ENCODE measurements at places on chromosomes 6 and 20.

- peak; percentile 87 for DNase-seq
Observed at GRCh38 chr6:15429141-15430110, 183.6 kb downstream of the JARID2 start.

DNA sequence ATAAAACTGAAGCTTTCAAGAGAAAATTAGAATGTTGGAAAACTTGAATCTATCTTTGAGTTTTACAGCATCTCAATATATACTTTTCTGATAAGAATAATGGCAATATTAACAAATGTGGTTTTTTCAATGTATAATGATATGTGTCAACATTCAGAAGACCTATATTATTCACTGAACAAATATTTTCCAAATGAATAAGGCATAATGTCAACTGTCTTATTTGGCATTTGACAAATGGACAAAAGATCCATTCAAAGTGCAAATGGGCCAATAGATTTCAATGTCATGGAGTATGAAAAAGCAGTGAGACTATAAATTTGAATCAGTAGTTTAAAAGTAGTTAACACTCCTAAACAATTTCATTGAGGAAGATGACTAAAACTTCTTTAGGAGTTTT is 20.9 kb downstream of the LMBRD1 start:
- DNase-seq: no peak

- DNase-seq: peak; percentile 34
Observed at GRCh38 chr20:48523191-48523995, 304.4 kb downstream of the PREX1 start.

DNA sequence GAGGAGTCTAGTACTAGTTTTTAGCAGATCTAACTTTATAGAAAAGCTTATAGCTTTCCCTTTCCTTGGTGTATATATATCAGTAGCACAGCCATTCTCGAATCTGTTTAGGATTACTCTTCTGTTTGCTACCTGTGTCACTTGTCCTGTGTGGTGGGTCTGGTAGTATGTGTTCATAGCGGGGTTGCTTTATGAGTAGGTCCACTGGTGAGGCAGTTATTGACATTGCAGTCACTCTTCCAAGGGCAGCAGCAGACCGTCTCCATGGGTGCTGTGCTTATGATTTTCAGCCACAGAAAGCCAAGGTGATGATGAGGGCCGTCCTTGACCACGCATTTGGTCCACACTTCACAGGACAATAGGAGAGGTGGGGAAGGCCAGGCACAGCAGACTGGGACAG is 171.5 kb downstream of the CDKAL1 start:
- DNase-seq: no peak

- DNase-seq: no peak
Observed at GRCh38 chr6:155040154-155040553, 45.0 kb downstream of the TIAM2 start.

GRCh38 chr20:24698189-24698588 is 228.8 kb downstream of the SYNDIG1 start:
- DNase-seq: no peak

DNA sequence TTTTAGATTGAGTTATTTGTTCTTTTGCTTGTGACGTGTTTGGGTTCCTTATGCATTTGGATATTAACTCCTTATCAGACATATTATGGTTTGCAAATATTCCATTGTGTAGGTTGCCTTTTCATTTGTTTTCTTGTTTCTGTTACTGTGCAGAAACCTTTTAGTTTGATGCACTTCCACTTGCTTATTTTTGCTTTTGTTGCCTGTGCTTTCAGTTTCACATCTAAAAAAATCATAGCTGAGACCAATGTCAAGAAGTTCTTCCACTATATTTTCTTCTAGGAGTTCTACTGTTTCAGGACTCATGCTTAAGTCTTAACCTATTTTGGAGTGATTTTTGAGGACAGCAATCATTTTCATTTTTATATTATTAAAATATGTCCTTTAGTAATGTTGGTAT is 113.5 kb downstream of the EPM2A start:
- DNase-seq: no peak

DNA sequence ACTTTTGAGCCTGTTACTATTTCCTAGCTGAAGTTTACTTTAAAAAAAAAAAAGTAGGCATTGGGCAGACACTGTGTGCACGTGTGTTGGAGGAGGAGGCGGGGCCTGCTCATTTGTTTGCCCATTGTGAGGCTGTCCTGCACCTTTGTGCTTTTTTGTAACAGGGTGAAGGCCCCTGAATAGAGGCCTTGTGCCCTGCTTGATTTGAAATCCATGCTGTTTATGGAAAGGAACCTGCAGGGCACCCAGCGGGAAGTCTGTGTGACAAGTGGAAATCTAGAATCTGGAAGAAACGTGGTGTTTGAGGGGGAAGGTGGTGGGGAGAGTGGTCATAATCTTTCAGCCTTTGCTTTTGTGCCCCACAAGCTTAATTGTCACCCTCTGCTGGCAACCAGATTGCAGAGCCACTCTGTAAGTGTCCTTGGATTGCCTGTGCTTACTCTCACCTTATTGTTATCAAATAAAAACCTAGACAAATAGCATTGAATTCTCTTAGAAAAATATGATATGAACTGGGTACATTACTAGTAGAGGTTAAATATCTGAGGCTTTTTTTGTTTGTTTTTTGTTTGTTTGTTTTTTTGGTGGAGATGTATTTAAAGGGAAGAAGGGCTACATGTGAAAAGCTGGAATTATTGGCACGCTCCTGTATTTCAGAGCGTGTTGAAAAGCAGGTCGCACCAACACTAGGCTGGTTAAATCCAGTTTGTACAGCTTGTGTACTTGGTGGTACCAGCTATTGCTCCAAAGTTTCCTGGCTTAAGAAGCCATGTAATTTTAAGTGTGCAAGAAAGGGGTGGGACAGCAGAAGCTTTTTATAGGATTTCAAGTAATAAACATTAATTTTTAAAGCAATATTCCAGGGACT is 156.3 kb downstream of the ARID1B start:
- DNase-seq: no peak

DNA sequence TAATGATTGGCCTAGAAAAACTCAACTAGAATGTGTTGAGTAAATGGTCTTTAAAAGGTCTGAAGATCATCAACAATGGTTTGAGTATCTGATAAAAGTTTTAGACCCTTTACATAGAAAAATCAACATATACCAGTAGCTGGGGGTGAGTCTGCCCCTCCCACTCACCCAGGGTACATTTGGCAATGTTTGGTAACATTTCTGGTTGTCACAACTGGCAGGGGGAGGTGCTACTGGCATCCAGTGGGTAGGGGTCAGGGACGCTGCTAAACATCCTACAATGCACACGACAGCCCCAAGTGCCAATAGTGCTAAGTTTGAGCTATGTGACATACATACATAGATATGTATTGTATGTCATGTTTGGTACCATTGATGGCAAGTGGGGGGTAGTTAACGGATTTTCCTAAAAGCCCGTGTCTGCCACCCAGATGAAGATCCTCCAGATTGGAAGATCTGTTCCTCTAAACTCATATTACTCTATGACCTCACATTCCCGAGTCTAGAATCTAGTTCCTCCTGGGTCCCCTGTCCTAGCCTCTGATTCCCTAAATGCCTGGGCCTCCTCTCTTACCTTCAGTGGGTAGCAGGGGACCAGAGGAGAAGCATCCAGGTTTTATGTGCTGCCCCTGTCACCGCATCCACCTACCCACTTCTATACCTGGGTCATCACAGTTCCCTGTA is 2.5 kb upstream of the MMP9 start:
- DNase-seq: no peak

GRCh38 chr6:37125774-37126492 is 44.0 kb upstream of the PIM1 start:
- DNase-seq: no peak

- DNase-seq: peak; percentile 52
Observed at GRCh38 chr6:32815115-32815514, 1.7 kb downstream of the HLA-DOB start.

GRCh38 chr20:57805747-57806146 is 95.9 kb upstream of the PMEPA1 start:
- no peak for DNase-seq

DNA sequence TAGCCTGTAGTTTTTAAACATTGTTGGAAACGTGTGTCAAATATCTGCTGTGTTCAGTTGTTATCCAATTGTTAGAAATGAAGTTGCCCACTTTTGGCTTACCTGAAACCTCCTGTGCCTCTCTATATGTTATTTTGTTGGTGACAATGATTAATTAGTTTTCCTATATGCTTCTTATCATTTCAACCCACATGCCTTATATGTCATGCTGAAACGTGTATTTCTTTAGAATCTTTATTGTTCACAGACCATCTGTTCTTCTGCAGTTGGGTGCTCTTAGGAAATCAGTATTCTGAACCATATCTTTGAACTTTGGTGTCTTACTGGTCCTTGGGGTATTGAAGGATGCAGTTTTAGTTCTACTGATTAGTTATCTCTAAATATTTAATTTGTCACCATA is 91.2 kb upstream of the SCGN start:
- no peak for DNase-seq

GRCh38 chr20:44642203-44643153 is 9.0 kb downstream of the ADA start:
- DNase-seq: peak; percentile 89

DNA sequence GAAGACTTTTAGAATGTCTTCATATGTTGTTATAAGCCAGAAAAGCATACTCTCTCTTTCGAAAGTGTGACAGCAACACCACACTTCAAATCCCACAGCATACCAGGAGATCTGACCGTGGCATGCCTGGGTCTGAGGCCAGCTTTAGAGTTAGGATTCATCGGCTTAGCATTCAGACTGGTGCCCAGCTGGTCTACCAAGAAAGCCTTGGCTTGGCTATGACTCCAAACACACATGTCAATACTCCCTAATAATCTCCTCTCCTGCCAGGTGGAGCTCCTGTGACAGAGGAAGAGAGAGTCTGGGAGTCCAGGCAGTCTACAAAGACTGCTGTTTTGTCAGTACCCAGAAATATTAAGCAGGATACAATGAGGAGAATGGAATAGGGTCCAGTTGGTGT is 77.1 kb upstream of the MAN1A1 start:
- peak; percentile 10 for DNase-seq

DNA sequence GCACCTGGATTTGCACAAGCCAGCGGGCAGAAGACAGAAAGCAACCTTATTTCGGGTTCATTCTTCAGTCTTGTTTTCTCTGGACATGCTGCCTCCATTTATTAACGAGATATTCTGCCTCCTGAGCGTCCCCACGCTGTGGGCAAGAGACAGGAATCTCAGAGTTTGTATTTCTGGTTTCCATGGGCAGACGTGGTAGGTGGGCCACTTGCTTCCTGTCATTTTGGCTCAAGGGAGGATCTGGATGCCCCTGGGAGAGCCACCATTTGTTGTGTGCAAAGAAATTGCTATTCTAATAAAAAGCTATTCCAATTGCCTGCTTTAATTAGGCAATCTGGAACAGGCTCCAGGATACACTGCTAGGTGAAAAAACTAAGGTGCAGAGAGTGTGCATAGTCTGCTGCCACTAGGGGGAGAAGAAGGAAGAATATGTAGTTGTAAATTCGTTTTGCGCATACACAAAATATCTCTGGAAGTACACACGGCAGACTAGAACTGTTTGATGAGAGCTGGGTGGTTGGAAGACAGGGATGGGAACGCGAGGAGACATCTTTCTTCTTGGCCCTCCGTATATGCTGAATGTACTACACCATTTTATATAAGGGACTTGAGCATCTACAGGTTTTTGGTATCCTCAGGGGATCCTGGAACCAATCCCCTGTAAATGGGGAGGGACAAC is 30.1 kb upstream of the SLC16A10 start:
- DNase-seq: peak; percentile 47

DNA sequence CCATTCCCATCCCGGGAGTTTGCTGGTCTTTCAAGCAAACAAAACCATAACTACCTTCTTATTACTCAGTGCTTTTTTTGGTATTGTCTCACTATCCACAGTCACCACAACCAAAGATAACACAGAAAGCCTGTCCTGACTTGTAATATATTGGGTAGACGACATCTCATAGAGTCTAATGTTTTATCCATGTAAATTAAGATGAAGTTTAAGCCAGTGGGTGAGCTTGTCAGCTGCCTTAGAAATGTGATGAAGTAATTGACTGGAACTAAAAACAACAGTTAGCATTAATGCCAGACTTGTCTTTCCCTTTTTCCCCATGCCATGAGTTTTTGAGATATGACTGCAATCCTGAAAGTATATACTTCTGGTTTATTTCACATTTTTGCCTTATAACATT is 282.7 kb upstream of the PRDM1 start:
- peak; percentile 36 for DNase-seq

DNA sequence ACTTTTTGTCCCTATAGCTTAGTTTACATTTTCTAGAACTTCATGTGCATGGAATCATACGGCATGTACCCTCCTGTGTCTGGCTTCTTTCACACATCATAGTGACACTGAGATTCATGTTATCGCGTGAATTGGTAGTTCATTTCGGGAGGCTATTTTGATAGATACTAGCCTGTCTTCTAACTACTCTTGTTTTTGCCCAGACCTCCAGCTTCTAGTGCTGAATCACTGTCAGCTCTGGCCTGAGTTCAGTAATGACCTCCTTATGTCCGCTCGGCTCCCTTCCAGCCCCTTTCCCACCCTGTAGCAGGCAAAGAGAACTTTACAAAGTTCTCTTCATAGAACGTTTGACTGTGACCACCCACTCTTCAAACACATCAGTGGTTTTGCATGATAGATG is 14.1 kb downstream of the MYBL2 start:
- DNase-seq: no peak

DNA sequence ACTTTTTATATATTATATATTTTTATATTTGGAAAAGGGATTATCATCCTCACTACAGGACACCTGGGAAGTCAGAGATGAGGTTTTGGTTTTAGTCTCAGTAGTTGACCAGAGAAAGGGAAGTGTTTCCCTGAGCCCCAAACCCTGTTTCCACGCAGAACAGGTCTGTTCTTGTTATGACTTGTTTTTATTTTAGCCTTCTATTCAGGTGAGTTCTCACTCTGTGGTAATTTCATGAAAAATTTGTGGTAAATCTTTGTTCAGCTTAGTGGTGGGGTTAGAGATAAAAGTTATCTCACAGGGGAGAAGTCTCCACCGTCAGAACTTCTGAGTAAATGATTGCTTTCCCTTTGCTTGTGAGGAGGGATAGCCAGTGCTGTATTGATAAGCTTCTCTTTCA is 224.9 kb downstream of the FARS2 start:
- DNase-seq: no peak

GRCh38 chr6:48859562-48860123 is 603.4 kb downstream of the MMUT start:
- no peak for DNase-seq

DNA sequence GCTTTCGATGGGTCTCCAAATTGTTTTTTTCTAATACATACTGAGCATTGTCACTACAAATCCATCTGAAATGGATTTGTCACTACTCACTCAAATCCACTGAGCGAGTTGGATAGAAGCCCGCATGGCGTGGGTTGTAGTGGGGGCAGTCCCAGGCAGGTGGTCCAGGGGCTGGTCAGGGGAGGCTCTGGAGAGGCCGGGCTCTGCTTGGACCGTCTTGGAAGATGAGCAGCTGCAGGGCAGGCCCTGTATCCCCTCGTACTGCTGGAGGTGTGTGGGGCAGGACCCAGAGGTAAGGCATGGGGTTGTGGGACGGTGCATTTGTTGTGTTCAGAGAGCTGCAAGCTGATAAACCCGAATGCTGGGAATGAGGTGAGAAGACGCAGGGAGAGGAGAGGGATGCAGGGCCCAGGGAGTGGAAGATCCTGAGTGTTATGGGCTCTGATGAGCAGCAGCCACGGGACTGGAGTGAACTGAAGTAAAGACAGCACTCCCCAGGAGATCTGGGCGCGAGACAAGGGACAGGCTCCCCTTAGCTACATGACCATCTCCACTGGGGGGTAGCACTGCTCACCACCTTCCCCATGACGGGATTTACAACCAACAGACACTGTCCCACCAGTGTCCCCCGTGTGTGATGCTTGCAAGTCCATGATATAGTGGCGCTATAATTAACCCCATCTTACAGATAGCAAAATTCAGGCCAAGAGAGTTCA is 45.9 kb downstream of the PSMG4 start:
- DNase-seq: no peak

GRCh38 chr6:121858310-121858709 is 422.9 kb downstream of the GJA1 start:
- no peak for DNase-seq
